ENCODE measurements at places on chromosomes 7 and 10.
A peak's percentile ranks its signal among the peaks of the same experiment; 100 is the strongest.

DNA sequence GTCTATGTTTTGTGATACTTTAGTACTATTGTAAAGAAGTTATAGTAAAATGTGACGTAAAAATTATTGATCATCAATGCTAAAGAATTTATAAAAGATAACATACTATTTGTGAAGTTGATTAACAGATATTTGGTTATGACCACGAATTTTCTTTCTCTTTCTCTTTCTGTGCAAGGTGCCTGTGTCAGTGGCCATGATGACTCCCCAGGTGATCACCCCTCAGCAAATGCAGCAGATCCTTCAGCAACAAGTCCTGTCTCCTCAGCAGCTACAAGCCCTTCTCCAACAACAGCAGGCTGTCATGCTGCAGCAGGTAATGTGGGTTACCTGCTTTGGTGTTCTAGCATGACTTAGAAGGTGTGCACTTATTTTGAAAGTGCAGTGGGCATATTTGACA lies 213.7 kb downstream of the FOXP2 start:
- no peak for DNase-seq

DNA sequence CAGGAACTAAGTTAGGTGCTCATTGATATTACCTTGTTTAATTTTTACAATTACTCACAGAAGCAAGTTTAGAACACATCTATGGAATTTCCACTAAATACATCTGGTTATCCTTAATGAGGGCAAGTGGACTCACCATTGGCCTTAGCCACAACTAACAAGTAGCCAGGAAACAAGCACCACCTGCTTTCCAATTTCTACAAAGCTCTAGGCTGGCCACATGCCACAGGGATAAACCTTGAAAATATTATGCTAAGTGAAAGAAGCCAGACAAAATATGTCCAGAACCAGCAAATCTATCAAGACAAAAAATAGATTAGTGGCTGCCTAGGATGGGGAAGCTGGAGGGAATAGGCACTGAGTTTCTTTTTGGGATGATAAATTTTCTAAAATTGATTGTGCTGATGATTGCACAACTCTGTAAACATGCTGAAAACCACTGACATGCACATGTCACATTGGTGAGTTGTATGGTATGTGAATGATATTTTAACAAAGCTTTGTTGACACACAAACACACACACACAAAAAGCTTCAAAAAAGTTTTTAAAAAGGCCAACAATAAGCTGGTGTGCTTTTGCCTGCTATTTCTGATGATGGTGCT lies 179.4 kb downstream of the CPEB3 start:
- no peak for DNase-seq

DNA sequence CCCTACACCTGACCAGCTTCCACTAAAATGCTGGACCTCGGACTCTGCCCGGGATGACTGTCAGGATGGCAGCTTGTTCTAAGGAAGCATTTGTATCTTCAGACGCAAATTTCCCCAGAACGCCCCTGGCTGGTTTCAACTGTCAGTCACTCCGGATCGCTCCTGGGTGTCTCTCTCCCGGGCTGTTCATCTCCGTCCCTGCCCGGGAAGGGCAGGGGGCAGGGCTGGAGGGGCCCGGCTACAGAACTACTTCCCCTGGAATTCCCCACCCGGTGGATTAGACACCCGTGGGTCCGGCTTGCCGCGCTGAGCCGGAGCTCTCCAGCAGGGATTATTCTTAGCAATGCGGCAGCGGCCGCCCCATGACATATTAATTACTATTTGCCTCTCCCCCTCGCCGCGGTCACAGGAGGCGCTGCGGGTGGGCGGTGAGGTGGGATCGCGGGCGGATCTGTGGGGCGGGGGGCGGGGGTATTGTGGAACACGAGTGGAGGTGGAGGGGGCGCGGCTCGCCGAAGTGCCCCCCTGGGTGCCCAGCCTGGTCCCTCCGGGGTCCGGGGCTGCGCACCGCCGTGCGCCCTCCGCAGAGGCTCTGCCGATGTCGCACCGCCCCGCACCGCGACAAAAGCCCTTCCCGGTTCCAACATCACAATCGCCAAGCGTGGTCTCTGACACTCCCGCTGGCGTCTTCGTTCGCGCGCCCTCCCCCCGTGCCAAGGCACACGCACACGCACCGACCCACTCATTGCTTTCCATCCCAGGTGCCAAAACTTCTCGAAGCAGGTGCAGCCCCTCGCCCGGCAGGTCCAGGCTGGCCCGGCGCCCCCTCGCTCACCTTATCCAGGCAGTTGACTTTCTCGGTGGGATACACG lies 276.1 kb upstream of the NEBL start:
- DNase-seq: peak; percentile 10

DNA sequence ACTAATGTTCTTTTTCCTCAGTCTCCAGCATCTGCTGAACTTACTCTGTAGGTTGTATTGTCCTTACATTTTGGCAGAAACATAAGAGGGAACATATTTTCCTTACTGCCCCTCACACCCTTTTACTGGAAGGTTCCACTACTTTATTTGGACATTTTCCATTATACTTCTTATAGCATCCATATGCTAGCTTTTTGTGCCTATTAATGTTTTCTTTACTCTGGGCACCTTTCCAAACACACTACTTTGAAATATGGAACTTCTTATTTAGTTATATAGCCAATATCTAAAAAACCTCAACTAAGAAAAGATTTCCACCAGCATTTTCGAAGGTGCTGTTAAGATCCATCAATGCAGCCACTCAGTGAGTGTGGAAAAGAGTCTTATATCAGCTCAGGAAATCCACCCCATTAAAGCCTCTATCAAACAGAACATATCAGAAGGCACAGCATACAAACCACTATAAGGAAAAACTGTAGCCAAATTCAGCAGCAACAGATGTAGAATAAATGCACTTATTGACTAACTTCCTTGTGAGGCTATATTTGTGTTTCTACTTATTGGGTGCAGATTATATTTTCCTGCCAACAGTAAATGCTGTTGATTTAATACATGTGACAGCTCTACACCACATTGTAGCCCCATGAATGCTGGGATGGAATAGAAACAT lies 272.5 kb upstream of the SEMA3E start:
- no peak for DNase-seq

GRCh38 chr10:111146025-111146640 lies 69.3 kb downstream of the ADRA2A start:
- no peak for DNase-seq

DNA sequence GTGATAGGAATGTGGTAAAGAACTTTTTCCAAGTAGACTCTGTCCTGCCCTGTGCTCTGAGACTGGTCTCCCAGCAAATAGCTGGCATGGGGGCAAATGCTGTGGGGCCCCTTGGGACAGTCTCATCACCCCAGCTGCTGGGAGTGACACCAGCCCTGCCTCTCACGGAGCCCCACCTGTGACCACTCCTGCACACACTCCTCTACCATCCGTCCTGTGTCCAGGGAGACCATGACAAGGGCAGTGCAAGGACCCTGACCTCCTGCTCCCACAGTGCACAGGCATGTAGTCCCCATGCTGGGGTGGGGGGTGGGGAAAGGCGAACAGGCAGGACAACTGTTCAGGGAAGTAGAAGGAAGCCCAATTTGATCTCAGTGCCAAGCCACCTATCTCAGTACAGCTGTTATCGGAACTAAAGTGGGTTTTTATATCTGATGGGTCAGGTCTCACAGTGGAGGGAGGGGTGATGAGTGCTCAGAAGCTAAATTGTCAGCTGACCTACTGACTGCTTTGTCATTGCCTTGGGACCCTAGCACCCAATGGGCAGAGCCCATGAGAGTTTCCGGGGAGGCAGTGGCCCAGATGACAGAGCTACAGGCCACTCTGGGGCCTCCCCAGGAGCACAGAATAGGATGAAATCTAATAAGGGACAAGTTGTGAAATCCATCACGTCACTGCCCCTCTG lies 24.5 kb downstream of the VSTM4 start:
- no peak for DNase-seq

DNA sequence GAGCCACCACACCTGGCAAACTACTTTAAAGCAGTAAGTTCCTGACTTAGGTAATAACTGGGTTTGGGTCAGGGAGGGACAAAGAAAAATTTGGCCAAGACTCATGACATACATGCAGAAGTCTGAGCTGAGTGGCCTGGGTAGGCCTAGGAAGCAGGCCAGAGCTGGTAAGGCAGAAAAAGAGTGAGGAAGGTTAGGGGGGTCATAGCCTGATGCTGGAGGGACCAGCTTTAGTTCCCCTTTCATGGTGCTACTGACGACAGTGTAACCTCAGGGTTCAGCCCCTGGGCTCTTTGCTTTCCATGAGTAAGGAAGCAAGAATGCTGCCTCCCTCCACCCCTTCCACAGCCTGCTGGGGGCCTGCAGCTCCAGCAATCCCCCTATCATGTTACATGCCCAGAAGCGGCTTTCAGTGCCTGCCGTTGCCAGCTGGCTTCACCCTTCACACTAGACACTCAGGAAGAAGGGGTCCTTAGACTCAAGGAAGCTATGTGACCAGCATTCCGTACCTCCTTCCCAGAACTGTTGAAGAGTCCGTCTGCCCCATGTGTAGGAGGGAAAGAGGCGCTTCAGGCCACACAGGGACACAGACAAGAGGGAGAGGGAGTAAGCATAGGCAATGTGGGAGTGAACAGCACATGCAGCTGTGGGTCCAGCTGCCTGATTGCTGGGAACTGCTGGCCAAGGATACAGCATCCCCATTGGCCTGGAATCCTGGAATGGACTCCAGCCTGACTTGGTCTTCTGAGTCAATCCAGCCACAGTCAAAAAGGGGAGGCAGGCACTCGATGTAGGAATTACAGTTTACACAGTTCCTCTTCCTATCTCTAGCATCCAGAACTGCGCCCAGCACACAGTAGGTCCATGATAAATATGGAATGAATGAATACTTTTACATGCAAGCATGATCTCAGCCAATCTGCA lies 4.1 kb upstream of the PLAU start:
- peak; percentile 25 for DNase-seq

DNA sequence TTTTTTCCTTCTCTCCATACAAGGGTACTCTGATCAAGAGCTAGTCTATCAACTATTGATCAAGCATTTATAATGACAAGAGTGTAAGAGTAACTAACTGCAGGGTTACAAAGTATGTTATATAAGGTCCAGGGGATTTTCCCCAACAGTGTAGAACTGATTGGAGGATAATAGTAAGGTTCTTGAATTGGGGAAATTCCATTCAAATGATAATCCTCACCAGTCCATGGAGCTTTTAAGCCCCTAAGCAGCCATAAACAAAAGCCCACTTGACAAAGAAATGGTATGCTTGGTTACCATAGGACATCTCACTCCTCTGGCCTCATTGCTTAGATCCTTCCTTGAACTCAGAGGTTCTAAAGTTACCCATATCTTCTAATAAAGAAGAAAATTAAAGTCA lies 8.2 kb downstream of the YME1L1 start:
- no peak for DNase-seq

- no peak for DNase-seq
Observed at GRCh38 chr7:5339955-5340354, 57.2 kb downstream of the SLC29A4 start.

- no peak for DNase-seq
Observed at GRCh38 chr7:27101957-27102580, 414 bp downstream of the HOXA2 start.

GRCh38 chr10:15325944-15326284 lies 45.2 kb downstream of the FAM171A1 start:
- DNase-seq: no peak

DNA sequence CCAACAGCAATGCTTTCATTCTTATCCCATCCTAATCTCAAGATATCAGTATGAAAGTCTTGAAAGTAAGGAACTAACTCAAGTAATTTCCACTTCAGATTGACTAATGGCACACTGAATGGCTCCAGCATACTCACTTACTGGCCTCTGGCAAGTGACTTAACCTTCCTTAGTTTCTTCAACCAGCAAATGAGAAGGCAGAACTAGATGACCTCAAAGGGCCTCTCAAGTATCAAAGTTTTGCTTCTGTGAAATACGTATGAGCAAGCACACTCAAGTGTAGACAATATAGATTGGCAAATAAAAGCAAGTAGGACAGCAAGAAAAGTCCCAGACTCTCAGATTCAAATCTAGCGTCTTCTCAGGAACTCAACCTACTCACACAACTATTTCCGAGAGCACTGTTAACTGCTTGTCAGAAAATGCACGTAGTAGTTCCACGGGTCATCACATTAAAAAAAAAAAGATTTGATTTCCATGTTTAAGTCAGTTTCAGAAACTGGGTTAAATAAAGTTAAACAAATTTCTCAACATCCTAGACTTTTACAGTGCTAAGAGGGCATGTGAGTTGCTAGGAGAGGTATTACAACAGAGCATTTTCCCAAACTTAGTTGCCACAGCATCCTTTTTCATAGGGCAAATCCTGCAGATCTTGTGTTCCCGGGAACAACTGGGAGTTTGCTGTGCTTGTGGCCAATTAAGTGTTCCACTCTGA lies 276.9 kb upstream of the KLF14 start:
- no peak for DNase-seq

DNA sequence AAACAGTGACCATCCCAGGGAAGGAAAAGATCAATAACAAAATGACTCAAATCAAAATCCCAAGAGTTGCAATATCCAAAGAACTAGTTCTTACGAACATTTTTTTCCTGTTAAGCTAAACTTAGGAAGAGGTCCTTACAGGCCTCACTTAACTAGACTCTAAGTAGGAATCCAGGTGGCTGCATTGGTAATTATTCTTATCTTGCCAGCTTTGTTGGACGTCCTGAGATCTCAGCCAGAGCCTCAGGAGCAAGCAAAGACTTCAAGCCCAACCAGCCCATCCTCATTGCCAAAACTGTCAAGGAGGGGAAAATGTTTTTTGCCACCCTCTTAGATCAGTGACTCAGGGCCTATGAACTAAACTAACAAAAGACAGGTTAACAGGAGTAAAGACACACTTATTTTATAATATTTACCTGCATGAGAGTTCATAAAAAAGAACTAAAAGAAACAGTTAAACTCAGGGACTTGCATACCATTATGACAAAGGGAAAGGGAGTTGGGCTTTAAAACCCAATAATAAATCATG lies 18.3 kb upstream of the PPP1R9A start:
- no peak for DNase-seq

- no peak for DNase-seq
Observed at GRCh38 chr7:50529093-50529862, 35.9 kb downstream of the DDC start.

GRCh38 chr10:103736763-103737162 lies 118.6 kb downstream of the SH3PXD2A start:
- no peak for DNase-seq

- DNase-seq: no peak
Observed at GRCh38 chr10:114024876-114025610, 18.6 kb upstream of the ADRB1 start.

GRCh38 chr7:31448649-31449048 lies 65.2 kb upstream of the ITPRID1 start:
- no peak for DNase-seq

- DNase-seq: no peak
Observed at GRCh38 chr10:33189363-33189762, 145.1 kb downstream of the NRP1 start.

GRCh38 chr7:111958431-111958830 lies 247.8 kb downstream of the DOCK4 start:
- DNase-seq: no peak

GRCh38 chr10:131832056-131832685 lies 68.6 kb upstream of the PPP2R2D start:
- DNase-seq: no peak

All from NCI-H2171 (cell line).